Right ventricle myocardium superior (tissue), 1 donor: ENCODE measurements at places on chromosomes 7 and 10.

DNA sequence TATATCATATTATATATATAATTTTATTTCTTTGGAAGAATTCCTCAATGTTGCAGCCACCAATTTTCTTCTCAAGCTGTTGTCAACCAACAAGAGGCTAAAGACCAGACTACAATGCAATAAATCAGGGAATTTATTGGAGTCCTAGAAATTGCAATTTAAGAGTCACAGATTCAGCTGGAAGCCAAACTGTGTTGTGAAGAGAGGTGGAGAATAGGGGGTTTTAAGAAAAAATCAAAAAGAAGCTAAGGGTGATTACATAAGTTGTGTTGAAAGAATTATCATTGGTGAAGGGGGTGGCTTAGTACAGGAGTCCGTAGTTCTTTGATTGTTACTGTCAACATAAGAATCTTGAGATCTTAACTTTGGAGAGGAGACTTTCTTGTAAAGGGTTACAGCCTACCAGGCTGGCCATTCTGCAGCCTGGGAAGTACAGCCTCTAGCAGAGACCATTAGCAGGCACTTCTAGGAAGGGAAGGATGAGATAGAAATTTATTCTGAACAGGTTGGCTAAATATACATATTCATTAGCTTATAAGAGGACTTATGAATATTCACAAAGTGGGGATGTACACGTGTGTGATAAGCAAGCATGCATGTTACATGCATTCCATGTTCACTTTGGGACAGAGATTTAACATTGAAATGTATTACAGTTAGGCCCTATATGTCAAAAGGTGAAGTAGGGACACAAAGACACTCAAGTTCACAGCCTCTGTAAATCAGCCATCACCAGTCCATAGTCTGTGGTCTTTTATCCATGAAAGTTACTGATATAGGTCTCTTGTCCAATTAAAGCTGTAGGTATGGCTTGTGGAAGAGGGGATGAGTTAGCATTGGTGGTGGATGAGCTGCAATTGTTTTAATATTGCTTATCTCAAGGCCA lies 8.3 kb upstream of the TMEM168 start:
- DNase-seq: no peak

GRCh38 chr7:152521420-152522337 lies 85.9 kb upstream of the KMT2C start:
- DNase-seq: peak; percentile 29

DNA sequence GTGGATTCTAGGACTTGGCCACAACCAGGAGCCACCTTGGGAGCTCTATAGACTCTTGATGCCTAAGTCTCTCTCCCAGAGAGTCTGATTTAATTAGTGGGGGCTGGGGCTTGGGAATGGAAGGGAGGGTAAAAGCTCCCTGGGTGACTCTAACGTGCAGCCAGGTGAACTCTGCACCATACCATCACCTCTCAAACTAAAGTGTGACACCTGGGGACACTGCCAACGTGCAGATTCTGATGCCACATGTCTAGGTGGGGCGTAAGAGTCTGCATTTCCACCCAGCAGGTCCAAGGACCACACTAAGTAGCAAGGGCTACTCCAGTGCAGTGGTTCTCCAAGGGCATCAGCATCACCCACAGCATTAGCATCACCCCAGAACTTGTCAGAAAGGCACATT lies 28.3 kb downstream of the LRRC20 start:
- DNase-seq: no peak

GRCh38 chr10:3775696-3776551 lies 9.1 kb downstream of the KLF6 start:
- DNase-seq: no peak

GRCh38 chr7:36929791-36930190 lies 205.5 kb upstream of the AOAH start:
- no peak for DNase-seq

GRCh38 chr10:69644658-69645295 lies 14.7 kb downstream of the FAM241B start:
- DNase-seq: peak; percentile 66

DNA sequence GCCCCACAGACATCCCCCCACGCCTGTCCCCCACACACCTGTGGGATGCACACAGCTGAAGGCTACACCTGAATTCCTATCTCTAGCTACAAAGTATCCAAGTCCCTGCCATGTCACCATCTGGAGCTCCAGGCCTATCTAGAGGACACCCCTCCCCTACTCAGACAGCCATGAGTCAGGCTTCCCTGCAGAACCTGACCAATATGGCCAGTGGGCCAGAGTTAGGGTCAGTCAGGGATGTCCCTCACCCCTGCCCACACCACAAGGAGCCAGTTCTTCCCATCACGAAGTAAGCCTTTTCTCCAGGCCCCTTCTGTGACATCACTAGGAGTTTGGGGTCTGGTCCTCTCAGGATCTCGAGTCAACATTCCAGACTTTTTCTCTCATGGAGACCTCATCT lies 10.6 kb upstream of the SLC18A3 start:
- no peak for DNase-seq

DNA sequence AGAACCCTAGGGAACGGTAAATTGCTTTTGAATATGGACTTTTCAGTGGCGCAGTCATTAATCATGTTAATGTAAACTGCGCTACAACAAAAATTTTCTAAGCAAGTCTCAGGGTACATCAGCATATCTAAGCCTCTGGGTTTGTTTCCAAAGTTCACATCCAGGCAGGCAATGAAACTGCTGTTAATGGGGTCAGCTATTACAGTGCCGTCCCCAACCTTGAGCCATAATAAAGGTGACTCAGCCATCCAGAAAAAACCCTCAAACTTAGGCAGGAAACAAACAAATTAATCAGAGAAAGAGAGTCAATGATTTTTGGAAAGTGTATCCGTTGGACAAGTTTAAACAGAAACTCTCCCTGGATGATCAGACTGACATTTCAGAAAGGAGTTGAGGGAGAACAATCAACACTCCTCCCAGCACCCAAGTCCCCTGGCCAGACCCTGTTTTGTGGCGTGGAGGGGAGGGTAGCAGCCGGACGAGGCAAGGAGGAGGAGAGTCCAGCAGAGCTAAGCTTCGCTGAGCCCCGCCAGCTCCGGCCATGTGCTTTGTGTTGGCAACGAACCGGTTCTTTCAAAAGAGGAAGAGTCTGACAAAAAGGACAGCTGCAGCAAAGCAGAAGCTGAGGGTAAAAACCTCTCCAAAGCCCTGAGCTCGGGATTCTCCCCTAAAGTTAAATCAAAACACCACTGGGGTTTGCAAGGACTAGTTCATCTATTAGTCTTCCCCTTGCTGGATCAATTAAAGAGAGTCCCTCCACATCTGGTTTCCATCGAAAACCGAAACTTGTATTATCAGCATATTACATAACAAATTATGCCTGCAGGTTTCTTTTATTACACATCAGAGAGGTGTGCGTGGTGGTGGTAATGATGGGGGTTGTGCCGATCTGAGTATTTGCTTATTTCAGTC lies 3.6 kb downstream of the FAM53B start:
- peak; percentile 83 for DNase-seq

- DNase-seq: no peak
Measured at GRCh38 chr10:78046711-78047269, 13.1 kb downstream of the RPS24 start.

DNA sequence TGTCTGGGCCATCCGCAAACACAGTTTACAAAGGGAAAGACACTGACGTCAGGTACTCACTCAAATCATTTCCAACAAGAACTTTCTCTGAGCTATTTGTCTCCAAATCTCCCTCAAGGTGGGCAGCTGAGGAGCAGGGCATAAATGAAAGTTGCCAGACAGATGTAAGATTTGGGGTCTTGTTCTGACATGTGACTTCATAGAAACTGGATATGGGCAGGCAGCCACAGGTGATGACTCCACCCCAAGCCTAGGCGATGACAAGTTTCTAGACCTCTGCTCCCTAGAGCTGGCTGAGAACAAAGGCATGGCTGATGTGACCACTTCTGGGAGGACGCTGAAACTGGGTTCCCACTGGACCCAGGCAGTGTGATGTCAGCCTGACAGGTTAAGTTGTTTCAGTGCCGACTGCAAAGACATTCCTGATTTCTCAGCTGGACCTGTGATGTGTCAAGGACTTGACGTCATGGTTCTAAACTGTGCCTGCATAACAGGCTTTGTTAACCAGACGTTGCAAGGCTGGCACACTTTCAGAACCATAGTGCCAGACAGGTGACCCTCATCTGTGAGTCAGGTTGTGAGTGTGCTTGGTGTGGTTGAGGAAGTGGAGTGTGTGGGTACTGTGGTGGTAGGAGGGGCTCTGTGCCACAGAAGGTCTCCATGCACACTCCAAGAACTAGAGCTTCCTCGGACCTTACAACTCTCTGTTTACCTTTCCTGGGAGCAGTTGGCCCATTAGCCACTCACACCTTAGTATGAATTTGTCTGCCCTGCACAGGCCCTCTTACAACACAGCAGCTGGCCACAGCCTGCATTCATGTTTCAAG lies 39.9 kb upstream of the EBF3 start:
- no peak for DNase-seq

GRCh38 chr10:95304463-95304862 lies 13.7 kb upstream of the PDLIM1 start:
- no peak for DNase-seq

GRCh38 chr7:82760831-82761230 lies 317.3 kb upstream of the CACNA2D1 start:
- DNase-seq: no peak

DNA sequence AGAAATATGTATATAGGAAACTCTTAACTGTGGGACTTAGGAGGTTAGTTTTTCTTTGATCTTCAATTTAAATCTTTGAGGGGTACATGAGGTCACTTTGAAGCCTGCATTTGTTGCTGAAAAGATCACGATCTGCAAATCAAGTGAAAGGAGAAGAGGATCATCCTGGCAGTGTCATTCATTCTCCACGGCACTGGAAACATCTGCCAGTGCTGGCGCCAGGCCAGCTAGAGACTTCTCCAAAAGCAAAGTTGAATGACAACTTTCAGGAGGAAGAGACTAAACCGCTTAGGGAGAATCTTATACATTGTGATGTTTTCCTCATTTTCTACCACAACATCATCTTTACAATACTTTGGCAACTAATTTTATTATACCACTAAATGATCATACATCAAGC lies 42.5 kb downstream of the MRC1 start:
- peak; percentile 83 for DNase-seq

DNA sequence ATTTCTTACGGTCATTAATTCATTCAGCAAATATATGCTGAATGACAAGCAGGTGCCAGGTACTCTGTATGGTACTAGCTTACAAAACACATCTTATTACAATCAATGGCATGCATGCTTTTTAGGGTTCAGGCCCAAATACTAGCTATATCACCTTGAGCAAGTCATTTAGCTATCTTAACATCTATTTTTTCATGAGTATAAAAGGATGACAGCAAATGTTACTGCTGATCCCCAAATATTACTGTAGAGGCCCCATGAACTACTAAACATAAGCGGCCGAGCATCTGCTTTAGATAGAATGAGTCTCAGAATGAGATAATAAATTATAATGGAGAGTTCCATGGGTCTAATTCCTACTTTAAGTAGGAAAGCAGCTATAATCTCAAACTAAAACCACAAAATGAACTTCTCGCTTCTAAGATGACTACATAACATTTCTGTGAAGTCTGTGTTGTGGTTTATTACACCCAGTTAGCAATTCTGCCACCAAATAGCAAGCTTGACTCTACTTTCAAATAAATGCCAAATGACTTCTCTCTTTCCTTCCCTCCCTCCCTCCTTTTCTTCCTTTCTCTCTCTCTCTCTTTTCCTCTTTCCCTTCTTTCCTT lies 113.7 kb upstream of the LRRN3 start:
- no peak for DNase-seq

DNA sequence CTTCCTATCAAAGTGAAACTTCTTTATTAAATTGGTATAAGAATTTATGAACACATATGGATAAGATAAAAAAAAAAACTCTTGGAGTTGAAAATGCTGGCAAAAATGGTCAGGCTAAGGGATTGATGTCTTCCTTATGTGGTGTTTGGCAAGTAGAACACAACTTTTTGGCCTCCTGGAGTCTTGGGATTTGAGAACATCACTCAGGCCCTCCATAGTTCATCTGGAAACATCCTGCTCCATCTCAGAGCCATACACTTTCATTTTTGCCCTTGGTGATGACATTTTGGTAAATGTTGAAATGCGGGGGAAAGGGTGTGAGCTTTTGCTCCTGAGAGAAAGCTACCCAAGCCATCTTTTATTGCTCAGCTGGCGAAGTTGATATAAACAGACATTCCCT lies 27.5 kb upstream of the BTBD16 start:
- DNase-seq: no peak

- no peak for DNase-seq
Measured at GRCh38 chr10:132582771-132583170, 45.2 kb downstream of the INPP5A start.

GRCh38 chr10:72122221-72122620 lies 33.9 kb upstream of the SPOCK2 start:
- no peak for DNase-seq

DNA sequence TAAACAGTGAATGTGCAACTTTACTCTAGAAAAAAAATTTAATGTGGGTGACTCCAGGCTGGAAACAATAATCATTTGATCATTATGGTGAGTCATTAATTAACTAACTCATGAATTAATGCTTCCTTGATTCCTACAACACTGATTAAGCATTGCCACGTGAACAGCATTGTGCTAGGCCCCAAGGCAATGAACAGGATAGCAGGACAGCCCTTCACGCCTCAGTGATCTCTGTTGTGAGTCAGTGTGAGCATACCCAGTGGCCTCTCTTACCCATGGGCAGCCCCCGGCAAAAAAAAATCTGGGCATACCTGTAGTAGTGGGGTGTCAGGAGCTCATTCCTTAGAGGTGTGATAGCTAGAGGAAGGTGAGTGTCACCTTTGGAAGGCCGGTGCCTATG lies 76.0 kb downstream of the DENND2A start:
- no peak for DNase-seq

DNA sequence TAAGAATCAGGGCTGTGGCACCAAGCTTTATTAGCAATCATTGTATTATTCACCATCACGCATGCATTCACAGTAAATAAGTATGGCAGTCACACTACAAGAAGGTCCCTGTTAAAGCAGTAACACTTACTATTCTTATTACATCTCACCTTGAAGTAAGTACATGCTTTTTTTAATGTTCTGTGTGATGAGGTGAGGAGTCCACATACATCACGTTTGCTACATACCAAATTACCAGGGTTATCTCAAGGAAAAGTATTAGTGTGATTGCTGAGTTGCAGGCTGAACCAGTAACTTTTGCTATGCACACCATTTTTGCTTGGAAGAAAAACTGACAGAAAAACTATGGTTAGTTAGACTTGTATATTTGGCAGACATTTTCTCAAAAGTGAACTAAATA lies 24.7 kb downstream of the CPA1 start:
- no peak for DNase-seq

DNA sequence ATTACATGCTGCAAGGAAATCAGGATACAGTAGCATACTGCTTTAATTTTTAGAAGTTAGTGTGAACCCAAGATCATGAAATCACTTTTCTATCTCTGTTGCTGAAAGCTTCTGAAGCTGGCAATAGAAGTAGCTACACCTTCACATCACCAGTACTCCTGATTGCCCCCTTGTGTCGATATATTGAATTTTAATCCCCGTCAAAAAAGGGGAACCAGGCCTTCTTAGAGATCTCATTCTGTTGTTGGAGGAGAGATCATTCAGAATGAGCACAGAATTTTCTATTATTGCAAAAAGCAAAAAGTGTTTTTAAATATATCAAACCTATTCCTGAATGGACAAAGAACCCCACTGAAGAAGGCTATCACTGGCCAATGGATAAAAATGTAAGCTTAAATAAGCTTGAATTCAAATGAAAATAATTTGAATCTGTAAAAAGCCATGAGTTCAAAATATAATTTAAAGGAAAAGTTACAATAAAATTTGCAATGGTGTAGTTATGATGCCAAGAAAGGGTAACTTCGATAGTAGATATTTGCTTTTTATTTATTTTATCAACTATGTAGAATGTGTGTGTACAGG lies 39.7 kb upstream of the TEX47 start:
- DNase-seq: no peak

GRCh38 chr10:43293677-43294057 lies 26.8 kb upstream of the RASGEF1A start:
- no peak for DNase-seq
